ENCODE measurements at places on chromosomes 3 and 15.

- DNase-seq = no peak
Measured at GRCh38 chr3:186069199-186069598, 39.7 kb downstream of the ETV5 start.

DNA sequence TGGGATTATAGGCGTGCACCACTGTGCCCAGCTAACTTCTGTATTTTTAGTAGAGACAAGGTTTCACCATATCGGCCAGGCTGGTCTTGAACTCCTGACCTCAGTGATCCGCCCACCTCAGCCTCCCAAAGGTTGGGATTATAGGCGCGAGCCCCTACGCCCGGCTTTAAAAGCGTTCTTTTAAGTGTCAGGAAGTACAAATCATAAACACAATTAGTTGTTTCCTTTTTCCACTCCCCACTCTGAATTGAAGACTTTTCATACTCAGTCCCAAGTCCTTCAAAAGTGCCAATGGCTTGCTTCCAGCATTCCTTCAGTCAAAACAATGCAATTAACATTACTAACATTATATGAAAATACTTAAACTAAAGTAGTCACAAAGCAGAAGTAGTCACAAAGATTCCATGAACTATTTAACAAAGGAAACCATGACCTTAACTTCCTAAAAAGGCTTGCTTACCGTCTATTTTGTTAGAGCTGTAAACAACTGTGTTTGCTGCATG, 8.1 kb downstream of the WDR82 start:
- DNase-seq = no peak

- no peak for DNase-seq
Measured at GRCh38 chr15:83210619-83211018, 3.0 kb upstream of the HDGFL3 start.

- no peak for DNase-seq
Measured at GRCh38 chr3:113065336-113065735, 74.6 kb downstream of the GTPBP8 start.

DNA sequence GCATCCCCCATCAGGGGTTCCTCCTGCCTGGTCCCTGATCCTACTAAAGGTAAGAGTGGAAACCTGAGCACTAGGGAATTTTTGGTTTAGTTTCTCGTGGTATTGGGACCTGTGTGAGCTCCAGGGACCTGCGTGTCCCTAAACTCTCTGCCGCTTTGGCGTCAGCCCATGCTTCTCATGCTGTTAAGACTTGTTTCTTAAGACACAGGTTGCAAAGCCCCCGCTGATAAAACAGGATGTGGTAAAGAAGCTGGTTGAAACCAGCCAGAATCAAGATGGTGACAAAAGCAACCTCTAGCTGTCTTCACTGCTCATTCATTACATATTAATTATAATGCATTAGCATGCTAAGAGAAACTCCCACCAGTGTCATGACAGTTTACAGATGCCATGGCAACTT, 64.6 kb downstream of the LYZL4 start:
- no peak for DNase-seq

- DNase-seq = no peak
Measured at GRCh38 chr3:112498914-112499711, at the start of gene BTLA. Gene BTLA (minus strand): TSS chr3:112499472. CDS start chr3:112499358, 114 bp downstream.

DNA sequence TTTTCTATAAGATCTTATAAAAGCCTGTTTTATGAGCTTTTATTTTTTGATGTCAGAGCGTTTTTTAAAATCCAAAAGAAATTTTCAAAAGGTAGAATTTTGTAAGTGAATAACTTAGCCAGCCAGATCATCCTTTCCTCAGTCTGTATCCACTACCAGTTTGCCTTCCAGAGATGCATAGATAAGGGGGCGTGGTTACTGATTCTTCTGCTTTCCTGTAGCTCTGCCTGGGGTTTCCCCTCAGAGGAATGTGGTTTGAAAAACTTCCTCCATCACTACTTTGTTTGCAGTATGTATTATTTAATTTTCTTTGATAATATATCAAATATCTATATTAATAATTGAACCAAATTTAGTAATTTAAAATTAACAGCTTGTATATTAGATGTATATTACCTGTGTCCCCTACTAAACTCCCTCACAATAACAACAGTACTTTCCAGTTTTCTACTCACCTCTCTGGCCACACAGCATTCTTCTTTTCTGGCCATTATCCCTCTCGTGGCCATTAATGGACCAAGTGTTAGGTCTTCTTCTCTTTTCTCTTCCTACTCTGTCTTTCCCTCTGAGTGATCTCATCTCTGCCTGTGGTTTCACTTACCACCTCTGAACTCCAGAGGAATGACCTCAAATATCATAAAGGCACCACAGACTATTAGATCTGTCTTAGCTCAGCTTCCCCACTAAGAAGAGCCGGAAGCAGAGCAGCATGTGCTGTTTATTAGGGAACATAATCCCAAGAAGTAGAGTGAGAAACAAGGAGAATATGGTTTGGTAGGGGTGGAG, 239.7 kb downstream of the UBE2E2 start:
- no peak for DNase-seq

GRCh38 chr3:184680385-184681345, 31.2 kb downstream of the MAGEF1 start:
- no peak for DNase-seq

GRCh38 chr3:140553591-140553990, 124.3 kb upstream of the TRIM42 start:
- DNase-seq = no peak

DNA sequence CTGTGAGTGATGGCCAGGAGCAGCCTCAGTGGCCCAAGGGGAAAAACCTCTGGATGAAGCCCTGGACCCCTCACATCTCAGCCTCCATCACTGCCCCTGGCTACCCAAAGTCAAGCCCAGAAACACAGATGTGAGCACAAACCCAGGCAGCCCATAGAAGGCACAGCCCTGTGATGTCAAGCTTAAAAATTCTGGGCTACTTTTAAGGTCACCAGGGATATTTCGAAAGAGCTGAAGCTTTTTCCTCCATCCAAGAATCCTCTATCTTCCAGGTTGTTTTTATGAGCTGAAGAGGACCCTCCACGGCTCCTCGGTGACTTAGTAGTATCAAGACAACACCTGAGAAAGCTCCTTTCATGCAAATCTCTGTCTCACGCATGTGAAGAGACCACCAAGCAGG, 11.5 kb downstream of the LIPC start:
- DNase-seq = no peak

DNA sequence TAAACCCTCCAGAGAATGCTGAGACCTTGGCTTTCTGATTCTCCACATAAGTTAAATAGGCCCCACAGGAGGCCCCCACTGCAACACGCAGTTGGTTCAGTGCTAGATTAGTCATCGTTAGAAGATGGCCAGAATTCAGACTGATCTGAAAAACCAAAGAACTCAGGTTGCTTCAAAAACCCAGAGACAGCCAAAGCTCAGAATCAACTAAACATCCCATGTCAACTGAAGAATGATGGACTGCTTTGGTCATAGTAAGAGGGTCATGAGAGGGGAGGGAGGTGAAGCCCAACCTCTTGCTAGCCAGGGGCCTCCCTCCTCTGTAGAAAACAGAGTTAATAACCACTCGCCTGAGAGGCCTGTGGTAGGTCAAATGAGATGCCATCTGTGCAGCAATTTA, 93.1 kb downstream of the AKAP13 start:
- DNase-seq = no peak

DNA sequence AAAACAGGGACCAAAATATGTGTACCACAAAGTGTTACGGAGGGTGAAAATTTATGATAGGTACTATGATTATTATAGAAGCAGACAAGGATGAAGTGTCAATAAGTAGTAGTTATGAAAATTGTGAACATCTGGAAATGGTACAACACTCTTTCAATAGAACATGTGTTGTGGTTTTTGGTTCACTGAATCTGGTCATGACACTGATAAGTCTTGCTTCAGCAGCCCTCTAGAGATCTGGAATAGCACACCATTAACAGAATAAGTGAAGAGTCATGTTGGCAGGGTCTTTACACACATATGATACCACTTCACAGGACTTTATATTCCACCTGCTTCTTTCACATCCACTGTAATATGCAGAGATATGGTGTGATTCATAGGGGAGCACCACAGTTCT, 985.2 kb upstream of the SEMA6D start:
- DNase-seq = no peak

DNA sequence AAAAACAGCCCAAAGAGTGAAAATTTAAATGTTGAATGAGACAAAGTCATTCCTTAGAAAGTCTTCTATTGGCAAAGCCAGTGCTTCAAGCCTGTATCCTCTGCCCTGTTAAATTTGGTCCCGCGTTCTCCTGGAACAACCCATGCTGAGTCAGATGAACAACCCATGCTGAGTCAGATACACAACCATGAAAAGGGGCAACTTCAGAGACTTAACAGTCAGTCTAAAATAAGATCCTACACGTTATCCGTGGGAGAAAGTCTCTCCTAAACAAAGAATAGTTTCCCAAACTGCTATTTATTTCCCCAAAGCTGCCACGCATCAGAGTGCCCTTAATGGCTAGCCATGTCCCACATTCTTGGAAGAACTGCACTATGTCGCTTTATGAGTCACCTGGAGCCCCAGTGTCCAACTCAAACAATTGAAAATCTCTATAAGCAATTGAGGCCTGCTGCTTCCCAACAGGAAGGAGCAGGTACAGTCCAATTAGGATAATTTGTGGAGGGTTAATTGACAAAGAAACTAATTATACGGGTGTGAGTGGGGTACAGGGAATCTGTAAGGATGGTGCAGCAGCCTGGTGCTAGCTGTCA, 66.1 kb downstream of the WHAMM start:
- DNase-seq = no peak
